Caco-2 (cell line): ENCODE measurements at places on chromosomes 7 and 10.

DNA sequence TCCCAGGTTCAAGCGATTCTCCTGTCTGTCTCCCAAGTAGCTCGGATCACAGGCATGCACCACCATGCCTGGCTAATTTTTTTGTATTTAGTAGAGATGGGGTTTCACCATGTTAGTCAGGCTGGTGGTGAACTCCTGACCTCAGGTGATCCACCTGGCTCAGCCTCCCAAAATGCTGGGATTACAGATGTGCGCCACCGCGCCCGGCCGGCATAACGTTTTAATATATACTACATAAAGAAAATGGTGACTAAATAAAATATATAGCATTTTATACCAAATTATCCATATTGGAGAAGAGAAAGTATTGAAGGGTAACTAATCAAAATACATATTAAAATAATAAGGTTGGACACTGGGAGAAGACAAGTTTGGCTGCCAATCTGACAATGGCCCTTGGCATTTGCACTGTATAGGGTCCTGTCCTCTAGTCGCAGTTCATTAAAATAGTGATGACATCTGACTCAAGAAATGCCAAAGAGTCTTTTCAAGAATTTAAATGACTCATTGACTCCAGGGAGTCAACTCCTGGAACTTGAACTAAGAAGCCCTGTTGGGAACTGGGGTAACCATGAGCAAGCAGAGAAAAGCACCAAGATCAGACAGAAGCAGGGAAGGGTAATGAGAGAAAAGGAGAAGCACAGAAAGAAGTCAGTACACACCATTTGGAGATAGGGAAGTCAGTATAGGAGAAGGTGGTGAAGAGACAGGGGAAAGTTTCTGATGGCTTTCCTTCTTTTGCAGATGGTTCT, 91.1 kb downstream of the CH25H start:
- no peak for DNase-seq

DNA sequence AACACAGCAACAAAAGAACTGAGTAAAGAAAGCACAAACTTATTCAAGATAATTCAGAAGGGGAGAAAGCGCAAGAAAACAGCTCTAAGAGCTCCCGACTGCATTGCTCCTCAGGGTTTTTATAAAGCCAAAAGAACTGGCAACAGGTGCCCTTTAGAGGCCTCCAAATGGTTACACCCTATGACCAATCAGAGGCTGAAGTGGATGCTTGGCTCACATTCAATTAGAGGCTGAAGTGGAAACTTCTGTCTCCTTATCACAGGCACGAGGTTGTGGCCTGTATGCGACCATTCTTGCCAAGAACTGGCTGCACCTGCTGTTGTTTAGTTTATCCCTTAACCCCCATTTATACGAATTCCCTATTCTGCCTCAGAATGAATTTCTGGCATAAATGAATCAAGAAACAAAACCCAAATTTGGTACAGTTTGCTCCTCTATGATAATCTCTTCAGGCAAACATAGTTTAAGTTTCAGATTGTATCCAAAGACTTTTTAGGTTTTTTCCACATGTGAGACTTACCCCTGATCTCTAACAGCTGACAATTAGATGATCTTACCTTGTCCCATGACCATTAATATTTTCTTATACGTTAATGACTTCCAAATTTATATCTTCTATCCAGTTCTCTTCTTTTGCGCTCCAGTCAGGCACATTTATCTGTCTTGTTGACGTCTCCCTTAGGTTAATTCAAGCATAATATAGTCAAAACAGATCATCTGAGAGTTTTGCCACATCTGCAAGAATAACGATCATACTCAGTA, 504.8 kb downstream of the NXPH1 start:
- no peak for DNase-seq

- no peak for DNase-seq
These were observed 289.3 kb upstream of the PODXL start for GRCh38 chr7:131845573-131846314.

GRCh38 chr7:90007001-90007654, 147.1 kb upstream of the STEAP1 start:
- DNase-seq, result no peak

DNA sequence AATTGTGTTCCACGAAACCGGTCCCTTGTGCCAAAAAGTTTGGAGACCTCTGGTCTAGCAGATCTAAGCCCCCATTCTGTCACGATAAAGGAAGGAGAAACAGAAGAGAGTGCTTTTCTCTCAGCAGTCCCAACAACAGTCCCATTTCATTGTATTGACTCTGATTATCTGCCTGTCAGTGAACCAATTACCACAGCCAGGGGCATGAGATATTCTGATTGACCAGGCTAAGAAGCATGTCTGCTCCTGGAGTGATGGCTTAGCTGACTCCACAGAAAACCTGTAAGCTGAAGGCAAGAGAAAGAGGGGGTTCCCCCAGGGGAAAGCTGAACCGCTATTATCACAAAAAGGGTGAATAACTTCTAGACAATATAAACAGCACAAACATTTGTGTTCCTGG, 765.4 kb downstream of the SORCS1 start:
- no peak for DNase-seq

GRCh38 chr10:68496072-68496471, 24.3 kb upstream of the DNA2 start:
- DNase-seq, result no peak

DNA sequence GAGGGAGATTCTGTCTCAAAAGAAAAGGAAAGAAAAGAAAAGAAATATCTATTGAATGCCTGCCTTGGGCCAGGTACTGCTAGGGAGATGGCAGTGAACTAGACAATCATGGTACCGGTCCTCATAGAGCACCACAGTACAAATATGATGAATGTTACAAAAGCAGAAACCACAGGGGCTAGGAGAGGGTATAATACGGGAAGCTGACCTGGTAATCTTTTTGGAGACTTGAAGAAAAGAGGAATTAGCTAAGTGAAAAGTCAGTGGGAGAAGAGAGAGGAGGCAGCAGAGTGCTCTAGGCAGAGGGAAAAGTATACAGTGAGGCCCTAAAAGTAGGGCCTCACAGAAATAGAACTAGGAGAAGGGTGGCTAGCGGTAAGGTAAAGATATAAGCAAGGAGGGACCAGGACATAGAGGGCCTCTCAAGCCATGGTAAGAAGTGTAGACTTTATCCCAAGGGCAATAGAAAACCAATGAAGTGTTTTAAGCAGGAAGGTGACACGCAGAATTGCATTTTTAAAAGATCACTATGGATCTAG, 42.8 kb upstream of the WNT8B start:
- no peak for DNase-seq

DNA sequence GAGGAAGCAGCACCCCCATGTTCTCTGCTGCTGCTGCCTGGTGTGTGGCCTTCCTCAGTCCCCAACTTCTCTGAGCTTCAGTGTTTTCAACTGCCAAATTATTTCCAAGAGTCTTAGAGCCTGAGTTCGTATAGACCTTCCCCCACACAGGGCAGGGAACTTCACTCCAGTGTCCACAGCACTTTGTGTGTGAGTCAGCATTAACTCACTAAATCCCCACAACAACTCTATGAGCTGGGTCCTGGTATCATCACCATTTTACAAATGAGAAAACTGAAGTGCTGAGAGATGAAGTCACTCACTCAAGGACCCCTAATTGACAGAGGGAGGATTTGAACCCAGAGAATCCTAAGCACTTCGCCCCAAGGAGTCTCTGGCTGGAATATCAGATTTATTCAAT, 48.3 kb downstream of the ADCYAP1R1 start:
- DNase-seq, result no peak

GRCh38 chr10:17452060-17452841, 2.1 kb downstream of the ST8SIA6 start:
- no peak for DNase-seq

- no peak for DNase-seq
These were observed 35.9 kb upstream of the HDAC9 start for GRCh38 chr7:18459484-18460245.

- no peak for DNase-seq
These were observed 13.5 kb upstream of the ENTPD1 start for GRCh38 chr10:95742485-95742884.
